Stimulated activated CD4-positive, alpha-beta T cell treated with anti-CD3 and anti-CD28 coated beads, Interleukin-1b, Interleukin-23, amount 100 ng/mL, for 24 hours (primary cell): ENCODE measurements at places on chromosomes 4 and X.

DNA sequence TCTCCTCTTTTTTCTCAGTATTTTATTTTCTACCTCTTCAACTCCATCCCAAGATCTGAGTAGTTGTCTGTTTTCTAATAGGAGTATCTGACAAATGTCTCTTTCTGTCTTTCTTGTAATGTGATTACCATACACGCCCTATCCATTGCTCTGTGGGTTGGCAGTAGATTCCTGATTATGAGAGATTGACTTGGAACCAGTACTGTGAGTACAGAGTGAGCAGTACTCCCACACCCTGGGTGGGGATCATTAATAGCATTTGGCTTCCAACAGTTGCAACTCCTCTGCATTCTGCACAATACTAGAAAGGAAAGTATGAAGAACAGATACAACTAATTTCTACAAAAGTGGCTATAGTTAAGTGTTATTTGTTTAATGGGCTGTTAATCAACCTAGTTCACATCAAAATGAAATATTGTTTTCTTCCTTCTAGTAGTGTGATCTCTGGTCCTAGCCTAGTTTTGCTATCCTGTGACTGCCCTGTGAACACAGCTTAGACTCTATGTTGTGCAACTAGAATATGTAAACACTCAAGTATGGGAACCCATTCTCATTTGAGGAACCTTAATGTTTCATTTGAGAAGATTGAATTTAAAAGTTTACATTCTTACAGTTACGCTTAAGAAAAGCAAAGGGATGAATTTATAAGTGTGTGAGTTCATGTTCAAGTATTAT is 112.9 kb downstream of the PTPN13 start:
- DNase-seq, result no peak

DNA sequence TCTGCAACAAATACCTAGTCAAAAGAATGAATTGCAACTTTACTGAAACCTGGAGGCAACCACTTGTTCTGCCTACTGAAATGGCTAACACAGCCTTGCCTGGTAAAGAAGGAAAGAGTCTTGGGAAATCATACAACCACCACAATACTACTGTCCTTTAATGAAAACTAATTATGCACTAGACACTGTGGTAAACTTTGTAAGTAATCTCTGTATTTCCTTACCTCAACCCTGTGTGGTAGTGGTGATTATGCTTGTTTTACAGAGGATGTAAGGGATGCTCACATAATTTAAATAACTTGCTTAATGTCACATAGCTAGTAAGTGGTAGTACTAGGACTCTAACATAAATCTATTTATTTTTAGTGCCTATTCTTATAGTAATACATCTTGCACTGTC is 44.7 kb downstream of the TMEM156 start:
- DNase-seq, result no peak

DNA sequence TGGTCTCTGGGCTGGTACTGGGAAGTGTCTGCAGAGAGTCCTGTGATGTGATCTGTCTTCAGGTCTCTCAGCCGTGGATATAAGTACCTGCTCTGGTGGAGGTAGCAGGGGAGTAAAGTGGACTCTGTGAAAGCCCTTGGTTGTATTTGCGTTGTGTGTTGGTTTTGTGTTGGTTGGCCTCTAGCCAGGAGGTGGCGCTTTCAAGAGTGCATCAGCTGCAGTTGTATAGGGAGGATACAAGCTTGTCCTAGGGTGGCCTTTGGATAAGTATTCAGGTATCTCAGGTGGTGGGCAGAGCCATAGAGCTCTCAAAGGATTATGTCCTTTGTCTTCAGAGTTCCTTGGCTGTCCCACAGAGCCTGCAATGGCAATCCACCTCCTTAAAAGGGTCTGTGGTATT is 111.6 kb downstream of the MAGEB17 start:
- DNase-seq, result no peak

DNA sequence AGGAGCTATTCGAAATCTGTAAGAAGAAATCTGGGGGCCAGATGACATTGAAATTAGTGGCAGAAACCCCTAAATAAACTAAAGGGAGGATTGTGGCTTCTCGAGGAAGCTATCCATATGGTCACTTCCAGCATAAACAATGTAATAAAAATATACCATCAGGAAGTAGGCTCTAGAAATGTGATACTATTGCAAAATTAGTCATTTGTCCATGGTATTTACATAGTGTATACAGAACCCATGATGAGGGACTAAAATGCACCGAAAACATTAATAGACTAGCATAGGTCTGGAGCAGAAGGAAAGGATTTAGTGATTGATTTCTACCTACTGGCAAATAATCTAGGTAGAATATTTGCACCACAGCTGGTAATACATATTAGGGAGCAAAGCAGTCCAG is 1344.0 kb downstream of the FSTL5 start:
- no peak for DNase-seq

- no peak for DNase-seq
Measured at GRCh38 chr4:173930329-173930967, 353.0 kb downstream of the FBXO8 start.

GRCh38 chr4:57911203-57911602 is 801.0 kb upstream of the IGFBP7 start:
- DNase-seq, result no peak

GRCh38 chr4:65656008-65656407 is 14.3 kb downstream of the EPHA5 start:
- no peak for DNase-seq

DNA sequence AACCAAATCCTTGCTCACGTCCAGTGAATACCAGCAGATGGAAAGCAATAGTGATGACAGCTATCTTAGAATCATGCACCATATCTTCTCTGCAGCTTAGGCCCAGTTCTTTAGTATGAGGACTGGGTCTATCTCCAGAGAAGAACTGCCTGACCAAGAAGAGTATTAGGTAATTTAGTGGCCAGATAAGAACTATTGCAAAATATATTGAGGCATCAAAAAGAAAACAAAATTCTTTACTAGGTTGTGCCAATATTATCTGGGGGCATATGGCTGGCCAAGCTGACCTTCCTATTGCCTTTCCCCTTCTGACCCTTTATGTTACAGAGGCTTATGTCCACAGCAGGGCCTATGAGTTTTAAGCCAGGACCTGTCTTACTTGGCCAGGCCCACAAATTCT is 91.2 kb downstream of the RLIM start:
- no peak for DNase-seq

DNA sequence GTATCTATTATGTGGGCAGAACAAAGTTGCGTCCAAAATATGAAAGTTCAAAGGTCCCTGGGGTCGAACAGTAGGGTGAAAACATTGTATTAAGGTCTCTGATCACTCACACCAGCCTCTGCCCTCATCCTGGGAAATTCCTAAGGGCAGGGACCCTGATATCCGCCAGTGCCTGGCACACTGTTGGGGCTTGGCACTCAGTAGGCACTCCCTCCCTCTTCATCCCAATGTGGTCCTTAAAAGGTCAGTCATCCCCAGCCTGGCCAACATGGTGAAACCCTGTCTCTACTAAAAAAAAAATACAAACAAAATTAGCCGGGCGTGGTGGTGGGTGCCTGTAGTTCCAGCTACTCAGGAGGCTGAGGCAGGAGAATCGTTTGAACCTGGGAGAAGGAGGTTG is 6.3 kb downstream of the NDUFB11 start:
- DNase-seq, result no peak

GRCh38 chr4:57764856-57765255 is 654.7 kb upstream of the IGFBP7 start:
- no peak for DNase-seq
